ENCODE measurements at places on chromosomes 6 and 20.
A peak's percentile ranks its signal among the peaks of the same experiment; 100 is the strongest.

GRCh38 chr20:34891166-34892062 lies 15.0 kb downstream of the ACSS2 start:
- DNase-seq = peak; percentile 88

DNA sequence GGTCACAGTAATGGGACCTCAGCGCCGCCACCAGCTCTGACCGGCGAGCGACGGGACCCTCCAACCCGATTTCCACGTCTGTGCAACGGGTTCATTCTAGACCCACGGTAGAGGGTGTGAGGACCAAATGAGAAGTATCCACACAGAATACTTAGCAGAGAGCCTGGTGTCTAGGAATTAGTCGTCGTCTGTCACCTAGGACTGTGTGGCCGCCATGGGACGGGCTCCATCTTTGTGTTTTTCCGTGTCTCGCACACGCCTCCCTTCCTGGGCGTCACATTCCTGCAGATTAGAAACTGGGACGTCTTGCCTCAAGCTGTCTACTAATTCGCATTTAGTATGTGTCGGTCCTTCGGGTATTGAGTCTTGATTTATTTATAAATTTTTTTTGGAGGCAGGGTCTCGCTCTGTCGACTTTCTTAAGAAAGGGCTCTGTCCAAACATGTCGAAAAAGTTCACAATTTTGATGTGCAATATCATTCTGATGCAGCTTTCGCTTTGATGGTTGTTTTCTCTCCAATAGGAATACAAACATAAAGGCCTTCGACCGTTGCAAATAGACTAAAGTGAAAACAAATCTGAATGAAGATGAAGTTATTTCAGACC lies 563 bp downstream of the MGME1 start:
- peak; percentile 69 for DNase-seq

DNA sequence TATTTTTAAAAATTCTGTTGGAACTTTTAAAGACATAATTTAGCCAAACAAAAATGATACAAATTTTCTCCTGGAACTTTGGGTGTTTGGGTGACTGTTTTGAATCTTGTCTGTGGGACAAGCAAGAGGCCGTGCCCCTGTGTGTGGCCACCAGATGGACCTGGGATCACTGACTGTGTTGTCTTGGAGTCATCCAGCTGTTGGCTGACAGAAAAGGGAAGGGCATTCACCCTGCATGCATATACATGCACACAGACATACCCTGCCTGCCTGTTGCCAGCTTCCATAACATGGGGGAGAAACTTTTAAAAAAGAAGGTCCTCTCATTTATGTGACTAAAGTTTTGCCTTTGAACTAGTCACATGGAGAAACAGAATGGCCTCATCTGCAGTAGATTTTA lies 72.7 kb downstream of the BLOC1S5 start:
- no peak for DNase-seq

- DNase-seq = no peak
Observed at GRCh38 chr6:40778918-40779317, 191.8 kb upstream of the LRFN2 start.

DNA sequence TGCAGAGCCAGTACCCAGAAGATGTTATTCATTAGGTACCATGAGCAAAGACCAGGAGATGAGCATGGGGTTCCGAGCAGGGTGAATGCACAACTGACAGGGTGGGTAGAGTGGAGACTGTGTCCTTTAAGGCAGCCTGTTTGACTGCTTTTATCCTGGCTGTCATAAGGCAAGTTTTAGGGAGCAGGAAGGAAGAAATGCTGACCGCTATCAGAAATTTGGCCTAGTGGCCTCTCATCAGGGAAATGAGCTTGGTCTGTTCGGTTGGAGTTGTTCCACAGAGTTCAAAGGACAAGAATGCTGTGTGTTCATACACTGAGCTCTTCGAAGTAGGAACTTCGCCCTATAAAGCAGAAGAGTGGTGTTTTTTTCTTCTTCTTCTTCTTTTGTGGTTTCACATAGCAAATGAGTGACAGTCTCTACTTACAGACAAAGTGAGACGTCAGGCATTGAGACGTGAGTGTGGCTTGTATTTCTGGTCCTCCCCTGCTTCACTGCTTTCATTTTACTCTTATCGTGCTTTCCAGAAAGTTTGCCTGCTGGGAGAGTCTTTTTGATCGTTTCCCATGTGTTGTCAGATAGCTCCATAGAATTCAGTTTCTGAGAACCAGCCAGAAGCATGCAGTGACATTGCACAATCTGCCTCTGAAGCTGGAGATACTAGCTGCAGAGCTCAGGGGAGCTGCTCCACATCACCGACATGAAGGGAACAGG lies at the start of gene CASS4:
TSS of gene CASS4 (plus strand) at position 502 of the 714 bp plus-strand sequence. CDS start at position 701, 199 bp downstream.
- peak; percentile 84 for DNase-seq

- DNase-seq = no peak
Observed at GRCh38 chr6:143397227-143398222, 53.0 kb downstream of the ADAT2 start.

DNA sequence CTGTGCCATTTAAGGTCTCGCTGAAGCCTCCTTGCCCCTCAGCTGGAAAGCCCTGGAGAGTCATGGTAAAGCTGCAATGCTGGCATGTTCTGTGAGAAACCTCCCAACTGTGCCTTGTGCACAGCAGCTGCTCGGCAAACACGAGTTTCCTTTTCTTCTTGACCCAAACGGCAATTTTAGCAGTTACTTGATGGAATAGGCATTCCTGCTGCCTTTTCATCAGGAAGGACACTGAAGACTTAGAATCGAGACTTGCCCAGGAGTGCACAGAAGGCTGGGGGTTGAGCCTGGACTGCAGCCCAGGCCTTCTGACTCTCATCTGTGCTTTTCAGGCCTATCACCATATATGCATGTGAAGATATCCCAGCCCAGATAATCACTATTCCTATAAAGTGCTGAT lies 28.7 kb upstream of the CLDN20 start:
- DNase-seq = no peak

DNA sequence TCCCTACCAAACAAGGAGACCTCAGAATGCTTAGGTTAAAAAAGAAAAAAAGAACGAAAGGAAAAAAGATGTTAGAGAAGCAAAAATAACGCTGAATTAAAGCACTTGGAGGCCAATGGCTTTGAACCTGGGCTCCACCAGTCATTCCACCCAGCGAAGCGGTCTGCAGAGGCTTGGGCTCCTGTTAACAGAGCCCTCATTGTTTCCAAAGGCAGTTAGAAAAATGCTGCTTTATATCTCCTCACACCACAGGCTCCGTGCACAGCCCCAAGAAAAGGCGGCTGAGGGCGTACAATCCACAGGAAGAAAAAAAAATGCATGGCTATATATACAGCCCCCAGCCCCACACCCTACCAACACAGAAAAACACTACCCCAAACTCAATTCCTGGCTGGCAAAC lies 255.9 kb downstream of the FOXC1 start:
- DNase-seq = no peak

- DNase-seq = no peak
Observed at GRCh38 chr6:34630040-34630439, 66.5 kb downstream of the ILRUN start.

DNA sequence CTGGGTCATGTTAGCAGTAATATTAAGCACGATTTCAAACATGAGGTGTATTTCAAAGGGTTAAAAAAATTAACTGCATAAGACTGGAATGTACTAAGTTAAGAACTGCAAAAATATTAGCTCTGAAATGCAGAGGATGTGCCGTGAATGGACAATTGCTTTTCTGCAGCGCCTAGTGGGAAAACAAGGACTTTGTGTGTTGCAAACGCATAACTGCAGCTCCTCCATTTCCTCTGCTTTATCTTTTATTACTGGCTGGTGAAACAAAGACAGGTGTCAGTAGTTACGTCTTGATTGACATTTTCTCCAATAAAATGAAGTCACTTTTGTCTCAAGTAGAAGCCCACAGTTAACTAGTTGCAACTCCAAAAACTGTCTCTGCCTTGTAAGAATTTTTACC lies 1.7 kb downstream of the PDE7B start:
- no peak for DNase-seq

DNA sequence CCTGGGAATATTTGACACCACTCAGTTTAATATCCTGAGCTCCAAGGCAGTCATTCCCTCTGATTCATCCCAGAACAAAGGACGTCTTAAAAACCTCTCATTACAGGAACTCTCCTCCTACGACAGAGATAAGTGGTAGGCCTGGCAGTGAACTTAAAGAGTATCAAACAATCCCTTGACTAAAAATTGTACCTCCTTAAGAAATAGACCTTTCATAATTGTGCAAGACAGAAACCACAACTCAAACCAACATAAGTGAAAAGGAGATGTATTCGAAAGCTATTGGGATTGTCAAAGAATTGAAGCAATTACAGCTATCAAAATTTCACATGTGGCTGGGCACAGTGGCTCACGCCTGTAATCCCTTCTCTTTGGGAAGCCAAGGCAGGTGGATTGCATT lies 19.1 kb upstream of the BNIP5 start:
- DNase-seq = peak; percentile 70

DNA sequence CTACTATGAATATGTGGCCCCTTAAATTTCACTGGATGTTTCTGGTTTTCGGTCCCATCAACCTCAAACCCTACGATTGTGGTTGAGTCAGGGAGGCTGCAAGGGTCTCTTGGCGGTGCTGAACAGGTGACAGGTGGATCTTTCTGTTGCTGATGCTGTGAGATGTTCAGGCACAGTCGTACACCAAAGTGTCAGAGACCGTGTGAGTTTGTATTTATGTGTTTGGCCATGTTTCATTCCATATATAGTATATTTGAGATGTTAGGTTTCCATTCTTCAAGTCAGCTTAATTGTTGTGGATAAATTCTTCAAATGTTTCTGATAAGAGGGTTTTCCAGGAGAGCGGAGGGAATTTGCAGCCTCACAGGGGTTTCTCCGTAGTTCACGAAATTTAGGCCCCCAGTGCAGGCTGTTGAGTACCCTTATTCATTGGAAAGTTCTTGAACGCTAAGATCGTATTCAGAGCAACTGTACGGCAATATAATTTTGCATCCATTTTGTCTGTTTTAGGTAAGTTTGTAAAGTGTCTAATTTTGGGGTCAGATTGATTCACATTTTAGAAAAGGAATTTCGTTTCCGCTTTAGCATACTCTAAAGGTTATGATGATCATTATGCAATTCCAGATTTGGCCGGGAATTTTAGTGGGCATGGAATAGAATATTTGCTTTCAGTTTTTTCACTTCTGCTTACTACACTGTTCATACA lies 1.2 kb downstream of the TAB2 start:
- peak; percentile 48 for DNase-seq

GRCh38 chr6:56536536-56536935 lies 106.2 kb downstream of the DST start:
- no peak for DNase-seq

DNA sequence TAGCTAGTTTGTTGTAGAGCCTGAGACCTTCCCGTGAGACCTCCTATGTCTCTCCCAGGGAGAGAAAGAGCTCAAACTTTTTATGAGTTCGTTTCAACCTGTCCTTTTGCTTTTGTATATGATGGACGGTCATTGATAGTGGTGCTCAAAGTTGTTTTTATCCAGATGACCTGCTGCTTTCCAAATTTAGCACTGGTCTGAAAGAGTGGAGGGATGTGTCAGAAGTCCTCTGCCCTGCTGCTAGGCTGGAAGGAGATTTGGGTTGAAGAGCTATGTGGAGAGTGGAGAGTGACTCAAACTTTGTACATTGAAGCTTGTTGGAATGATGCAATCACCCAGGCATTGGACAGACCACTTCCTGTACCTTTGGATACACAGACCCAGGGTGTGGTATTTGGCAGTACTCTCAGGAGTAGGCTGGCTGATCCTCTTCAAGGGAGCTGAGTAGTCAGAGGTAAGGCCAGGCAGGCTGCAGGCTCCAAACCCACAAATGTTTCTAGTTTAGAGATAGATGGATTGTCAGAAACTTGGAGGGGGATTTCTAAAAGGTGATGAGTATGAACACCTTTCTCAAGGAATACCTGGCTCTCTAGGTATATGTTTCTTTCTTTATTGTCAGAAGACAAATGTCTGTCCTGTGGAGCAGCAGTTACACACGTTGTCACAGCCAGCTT lies 49.4 kb upstream of the RREB1 start:
- peak; percentile 99 for DNase-seq

GRCh38 chr6:114172576-114173260 lies 170.1 kb downstream of the HS3ST5 start:
- DNase-seq = no peak

DNA sequence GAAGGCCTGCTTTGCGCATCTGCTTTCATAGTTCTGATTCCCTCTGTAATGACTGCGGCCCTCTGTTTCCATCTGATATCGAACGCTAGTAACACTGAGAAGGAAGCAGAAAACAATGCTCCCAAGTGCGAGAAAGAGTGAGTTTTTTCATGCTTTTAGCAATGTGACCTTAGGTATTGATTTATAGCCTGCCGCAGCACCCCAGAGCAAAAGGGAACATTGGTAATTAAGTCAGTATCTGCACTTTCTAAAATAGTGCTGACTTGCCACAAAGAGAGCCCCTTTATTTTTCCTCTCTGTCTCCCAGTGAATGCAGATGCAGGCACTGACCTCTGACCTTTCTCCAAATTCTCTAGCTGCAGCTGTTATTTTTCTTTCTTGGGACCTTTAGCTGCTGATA lies 129.8 kb downstream of the HDGFL1 start:
- DNase-seq = no peak

DNA sequence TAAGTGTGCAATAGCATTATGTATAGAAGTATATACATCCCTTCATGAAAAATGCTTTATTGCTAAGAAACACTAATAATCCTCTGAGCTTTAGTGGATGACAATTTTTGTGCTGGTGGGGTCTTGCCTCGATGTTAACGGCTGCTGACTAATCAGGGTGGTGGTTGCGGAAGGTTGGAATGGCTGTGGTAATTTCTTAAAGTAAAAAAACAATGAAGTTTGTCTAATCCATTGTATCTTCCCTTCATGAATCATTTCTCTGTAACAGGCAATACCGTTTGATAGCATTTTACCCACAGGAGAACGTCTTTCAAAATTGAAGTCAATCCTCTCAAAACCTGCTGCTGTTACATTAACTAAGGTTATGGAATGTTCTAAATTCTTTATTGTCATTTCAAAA lies 816.5 kb upstream of the GJE1 start:
- DNase-seq = no peak

GRCh38 chr6:44636561-44637248 lies 249.2 kb downstream of the CDC5L start:
- DNase-seq = no peak

DNA sequence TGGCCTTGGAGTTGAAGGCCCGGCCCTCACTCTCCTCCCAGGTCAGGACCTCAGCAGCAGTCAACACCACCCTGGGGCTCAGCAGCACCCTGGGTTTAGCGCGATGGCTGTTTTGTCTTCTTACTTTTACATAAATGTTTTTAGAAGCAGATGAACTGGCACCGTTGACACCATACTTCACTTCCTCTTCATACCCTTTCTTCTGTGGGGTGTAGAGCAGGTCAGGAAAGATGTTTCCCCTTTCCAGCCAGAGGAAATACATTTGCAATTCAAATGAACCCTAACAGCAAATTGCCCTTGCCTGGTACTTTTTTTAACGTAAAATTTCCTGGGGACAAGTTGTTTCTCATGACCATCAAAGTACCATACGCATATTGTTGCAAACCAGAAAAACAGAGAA lies 54.7 kb upstream of the SNX9 start:
- DNase-seq = peak; percentile 57

GRCh38 chr20:10954137-10954840 lies 280.5 kb upstream of the JAG1 start:
- DNase-seq = no peak

DNA sequence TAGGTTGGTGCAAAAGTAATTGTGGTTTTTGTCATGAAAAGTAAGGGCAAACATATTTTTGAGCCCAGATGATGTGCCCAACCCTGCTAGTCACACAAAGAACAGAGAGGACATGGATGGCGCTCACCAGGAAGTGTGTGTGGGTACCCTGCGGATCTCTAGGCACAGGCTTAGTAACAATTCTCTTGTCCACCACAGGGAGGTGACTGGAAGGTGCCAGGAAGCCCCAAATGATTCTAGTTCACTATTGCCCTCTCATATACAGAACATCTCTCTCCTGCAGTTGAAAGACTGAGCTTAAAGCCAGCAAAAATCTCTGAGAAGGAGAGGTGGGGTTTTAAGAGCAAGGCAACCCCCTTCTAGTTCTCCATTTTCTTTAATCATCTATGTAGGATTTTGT lies 272.1 kb upstream of the TAB2 start:
- DNase-seq = peak; percentile 29
